ENCODE measurements at places on chromosomes 12 and 14.

DNA sequence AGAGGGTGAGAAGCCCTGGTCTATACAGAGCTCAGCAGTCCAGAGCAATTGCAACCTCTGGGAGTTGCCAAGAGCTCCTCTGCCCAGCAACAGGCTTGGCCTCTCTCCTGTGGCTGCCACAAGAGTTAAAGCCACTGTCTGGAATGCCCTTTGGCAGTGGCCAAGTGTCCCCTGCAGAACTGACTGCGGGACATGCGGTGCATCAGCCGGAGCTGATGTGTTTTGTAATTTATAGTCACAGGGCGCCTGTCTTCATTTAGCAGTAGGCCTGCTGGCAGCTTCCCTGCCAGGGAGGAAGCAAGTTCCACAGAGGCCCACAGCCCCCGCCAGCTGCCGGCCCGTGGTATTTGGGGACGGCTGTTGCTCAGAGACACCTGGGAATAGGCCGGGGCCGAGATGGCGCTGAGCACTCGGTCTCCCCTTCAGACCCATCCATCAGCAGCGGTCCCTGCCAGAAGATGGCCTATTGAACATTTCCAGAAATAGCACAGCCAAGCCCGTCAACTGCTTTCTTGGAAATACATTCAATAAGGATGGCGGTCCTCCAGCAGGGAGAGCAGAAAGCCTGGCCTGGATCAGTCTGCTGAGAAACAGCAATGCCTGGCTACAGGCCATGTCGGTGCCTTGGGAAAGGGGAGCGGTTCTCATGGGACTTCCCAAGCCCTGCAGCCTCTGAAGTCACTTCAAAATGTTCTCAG, 217.4 kb downstream of the CRADD start:
- no peak for DNase-seq

DNA sequence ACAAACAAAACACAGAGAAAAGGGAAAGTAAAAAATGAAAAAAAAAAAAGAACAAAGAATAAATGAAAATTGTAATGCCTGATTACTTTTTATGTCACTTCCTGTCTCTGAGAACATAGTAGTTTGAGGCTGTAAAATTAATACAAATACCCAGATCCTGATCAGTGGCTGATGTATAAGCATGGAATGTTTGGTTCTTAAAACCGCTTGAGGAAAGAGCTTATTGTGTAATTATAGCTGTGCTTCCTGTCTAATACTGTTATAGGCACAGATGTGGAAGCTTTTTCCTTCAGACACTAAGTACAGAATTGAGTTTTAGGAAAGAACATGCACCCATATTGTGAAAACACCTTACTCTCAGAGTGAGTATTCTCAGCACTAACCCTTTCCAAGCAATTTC, 86.9 kb downstream of the AVPR1A start:
- DNase-seq = no peak

GRCh38 chr14:84251411-84252115, 1278.4 kb upstream of the FLRT2 start:
- DNase-seq = no peak

DNA sequence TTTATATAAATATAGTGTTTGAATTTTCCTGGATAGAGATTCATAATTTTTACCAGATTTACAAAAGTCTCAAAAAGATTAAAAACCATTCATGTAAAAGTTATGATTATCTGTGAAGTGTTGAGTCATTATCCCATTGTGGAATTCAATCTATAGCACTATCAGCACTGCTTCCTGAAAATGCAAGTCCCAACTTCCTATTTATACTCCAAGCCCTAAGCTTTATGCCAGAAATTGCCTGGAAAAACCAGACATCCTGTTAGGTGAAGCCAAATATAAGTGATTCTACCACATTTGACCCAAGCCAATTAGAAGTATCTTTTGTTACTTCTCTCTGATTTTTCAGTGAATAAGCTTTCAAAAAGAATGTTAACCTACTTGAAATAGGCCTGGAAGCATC, 129.1 kb downstream of the GPR135 start:
- DNase-seq = no peak

GRCh38 chr14:95685978-95686922, at the start of gene TCL1B:
Gene TCL1B, plus strand, starts transcription at chr14:95686426. Its CDS starts 42 bp downstream, at chr14:95686468.
- no peak for DNase-seq

DNA sequence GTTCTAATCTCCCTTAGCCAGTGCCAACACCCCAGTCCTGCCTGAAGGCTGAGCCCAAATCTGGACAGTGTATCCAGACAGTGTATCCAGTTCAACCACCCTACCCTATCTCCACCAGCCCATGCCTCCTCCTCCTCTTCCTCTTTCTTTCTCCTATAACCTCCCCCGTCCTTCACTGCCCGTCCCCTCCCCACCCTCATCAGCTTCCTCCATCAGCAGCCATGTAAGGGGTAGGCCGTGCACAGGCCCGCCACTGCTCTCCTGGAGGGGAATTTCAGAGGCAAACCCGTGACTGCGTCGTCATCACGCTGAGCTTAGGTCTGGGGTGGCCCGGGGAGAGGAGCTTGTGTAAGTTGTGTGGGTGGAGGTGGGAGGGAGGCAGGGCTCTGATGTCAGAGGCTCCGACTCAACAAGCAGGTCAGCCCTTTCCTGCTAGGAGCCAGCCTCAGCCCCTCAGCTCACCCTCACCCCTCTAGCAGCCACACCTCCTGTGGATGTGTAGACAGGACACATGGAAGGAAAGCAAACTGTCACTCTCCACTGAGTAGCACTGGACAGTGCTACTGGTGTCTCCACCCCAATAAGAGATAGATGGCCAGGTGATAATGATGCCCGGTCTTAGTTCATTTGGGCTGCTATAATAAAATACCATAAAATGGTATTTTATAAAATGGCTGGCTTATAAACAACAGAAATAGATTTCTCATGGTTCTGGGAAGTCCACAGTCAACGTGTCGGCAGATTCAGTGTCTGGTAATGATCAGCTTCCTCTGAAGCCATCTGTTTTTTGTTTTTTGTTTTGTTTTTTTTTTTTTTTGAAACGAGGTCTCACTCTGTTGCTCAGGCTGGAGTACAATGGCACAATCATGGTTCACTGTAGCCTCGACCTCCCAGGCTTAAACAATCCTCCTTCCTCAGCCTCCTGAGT, 50.5 kb downstream of the IRF2BPL start:
- DNase-seq = no peak

- DNase-seq = peak; percentile 28
These were observed 1.7 kb downstream of the ATF7IP start for GRCh38 chr12:14367040-14367661.

DNA sequence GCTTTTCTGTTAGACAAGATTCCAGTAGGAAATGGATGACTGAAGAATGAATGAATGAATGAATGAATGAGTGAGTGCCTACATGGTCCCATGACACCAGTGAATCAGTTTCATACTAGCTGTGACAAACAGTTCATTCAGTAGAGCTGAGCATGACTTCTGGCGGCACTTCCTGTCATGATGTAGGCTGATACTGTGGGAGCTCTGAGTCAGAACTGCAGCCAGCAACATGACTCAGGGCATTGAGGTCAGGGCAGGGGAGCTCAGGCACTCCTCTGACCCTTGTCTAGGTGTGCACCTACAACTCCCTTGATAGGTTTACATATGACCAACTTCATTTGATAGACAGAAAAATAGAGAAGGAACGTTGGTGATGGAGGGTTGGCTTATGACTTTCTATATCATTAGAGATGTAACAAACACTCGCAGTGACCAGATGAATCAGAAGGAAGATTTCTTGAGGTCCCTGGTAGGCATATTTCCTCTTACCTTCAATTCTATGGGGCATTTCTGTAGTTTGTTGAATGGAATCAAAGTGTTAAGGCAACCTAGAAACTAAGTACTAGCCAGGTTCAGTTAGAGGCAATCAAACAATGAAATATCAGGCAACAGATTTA, 139.3 kb upstream of the ARHGAP5 start:
- DNase-seq = peak; percentile 91

DNA sequence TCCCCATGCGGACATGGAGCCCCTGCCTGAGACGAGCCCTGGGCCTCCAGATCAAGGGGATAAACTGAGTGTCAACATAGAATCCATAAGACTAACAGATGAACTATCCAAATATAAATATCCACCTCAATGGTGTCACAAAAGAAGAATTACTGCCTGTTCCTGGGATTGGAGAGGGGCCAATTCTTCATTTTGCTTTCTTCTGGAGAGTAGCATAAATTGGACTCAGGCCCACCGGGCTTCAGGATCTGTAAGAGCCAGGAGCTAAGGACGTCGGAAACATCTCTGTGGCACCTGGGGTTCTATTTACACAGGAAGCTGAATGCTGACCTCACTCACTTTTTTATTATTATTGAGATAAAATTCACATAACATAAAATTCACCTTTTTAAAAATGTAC, 408.2 kb upstream of the CCDC196 start:
- DNase-seq = no peak

DNA sequence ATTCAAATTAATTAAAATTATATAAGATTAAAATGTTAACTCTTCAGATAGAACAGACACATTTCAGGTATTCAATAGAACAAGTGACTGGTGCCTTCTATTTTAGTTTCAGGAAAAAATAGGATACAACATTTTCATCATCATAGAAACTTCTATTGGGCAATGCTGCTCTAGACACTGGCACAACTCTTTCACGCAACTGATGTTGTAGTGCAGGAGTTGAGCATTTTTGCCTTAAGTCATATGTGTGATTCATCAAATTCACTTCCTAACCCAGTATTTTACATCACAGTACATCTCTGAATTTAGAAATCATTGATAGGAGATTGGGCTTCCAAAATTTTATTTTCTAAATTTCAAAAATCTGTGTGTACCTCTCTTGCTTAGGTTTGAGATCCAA, 215.4 kb upstream of the DIO2 start:
- DNase-seq = no peak

- DNase-seq = no peak
These were observed 35.0 kb downstream of the PIK3C2G start for GRCh38 chr12:18296201-18296908.

DNA sequence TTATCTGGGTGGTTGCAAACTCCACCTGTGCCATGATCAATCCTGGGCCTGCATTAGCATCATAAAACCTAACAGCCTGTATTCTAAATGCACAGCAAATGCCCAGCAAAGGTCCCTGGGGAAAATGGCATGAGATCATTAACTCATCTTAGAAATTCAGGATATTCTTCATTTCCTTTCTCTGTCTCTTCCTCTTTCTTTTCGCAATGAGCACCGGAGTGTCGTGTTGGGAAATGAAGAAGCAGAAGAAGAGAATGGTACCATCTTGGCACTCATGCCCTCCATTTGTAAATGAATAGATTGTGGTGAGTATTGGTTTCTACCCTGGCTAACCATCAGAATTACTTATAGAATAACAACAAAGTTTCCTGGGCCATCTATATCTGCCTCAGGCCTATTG, 193.6 kb downstream of the GALC start:
- no peak for DNase-seq

DNA sequence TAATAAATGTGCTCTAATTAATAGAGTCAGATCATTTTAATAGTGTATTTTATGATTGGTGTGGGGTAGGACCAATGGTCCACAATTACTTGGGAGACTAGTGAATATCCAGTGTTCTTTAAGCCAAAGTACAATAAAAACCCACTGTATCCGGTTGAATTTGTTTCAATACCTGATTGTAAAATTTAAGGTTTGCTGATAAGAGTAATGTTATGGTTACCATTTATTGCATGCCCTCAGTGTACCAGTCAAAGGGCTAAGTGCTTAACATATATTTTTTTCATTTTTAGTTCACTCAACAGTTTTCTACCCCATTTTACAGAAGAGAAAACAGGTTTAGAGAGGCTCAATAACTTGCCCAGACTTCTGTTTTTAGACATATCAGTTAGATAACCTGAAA, 97.9 kb upstream of the ATF1 start:
- DNase-seq = no peak

DNA sequence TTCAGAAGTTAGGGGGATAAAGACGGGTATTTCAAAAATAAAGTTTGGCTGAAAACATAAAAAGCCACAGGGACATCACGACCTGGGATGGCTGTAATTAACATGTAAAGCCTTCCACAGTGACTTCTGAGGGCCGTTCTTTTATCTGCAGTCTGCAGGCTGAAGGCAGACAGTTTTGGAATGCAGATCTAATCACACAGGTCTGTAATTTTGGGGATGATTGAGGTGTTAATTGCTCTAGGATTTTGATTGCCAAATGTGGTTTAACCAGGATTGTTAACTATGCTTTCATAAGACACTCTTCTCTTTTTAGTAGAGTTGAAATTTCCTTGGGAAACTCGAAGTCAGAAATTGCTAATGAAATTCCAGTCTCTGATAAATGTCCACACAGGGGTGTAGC, 355.5 kb downstream of the ATP23 start:
- DNase-seq = no peak

DNA sequence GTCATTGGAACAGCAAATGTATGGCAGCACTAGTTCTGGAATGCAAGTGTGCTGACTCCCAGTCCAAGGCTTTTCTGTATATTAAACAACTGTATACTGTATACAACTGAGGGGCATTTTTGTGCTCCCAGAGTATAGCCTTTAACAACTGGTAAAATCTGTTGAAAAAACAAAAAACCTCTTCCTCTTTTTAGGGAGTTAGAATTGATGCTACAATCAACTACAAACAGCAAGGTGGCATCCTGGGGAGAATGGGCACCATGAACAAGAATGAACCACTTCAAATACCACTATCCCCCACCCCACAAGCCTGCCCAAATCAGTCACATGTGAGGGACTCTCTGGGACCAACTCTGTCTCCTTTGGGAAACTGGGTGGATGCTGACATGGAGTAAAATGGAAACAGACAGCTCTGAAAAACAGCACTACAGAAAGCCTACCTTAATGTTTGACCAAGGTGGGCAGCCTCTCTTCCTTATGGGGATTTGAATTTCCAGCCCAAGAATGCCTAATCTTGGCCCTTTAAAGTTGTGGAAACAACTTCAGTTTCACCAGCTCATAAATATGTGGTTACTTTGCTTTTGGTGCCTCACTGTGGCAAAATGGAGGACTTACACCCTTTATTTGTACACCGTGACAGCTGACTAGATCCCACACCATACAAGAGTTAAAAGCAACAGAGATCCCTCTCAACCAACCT, 7.5 kb downstream of the VTI1B start:
- peak; percentile 68 for DNase-seq

- DNase-seq = peak; percentile 66
These were observed 520 bp upstream of the MON2 start for GRCh38 chr12:62466018-62466593.

DNA sequence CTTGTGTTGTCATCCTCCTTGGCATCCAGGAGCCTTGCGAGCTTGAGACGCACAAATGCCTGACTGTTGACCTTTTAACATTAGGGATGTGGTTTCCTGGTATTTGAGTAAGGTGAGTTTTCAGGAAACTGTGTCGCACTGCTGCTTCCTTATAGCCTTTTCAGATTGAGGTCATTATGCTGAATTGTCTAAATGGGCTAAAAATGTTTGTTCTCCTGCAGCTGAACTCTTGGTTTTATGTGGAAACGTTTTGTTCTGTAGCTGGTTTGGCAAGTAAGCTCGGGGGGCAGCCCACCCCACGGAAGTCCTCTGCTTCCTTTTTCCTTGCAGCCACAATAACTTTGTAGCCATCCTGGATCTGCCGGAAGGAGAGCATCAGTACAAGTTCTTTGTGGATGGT, 5.7 kb downstream of the PRKAB1 start:
- DNase-seq = no peak

- DNase-seq = no peak
These were observed 69.4 kb downstream of the GRIN2B start for GRCh38 chr12:13911756-13912554.

- no peak for DNase-seq
These were observed 65.1 kb upstream of the CPM start for GRCh38 chr12:68998041-68998440.
